ENCODE measurements at places on chromosomes 6 and 20.

DNA sequence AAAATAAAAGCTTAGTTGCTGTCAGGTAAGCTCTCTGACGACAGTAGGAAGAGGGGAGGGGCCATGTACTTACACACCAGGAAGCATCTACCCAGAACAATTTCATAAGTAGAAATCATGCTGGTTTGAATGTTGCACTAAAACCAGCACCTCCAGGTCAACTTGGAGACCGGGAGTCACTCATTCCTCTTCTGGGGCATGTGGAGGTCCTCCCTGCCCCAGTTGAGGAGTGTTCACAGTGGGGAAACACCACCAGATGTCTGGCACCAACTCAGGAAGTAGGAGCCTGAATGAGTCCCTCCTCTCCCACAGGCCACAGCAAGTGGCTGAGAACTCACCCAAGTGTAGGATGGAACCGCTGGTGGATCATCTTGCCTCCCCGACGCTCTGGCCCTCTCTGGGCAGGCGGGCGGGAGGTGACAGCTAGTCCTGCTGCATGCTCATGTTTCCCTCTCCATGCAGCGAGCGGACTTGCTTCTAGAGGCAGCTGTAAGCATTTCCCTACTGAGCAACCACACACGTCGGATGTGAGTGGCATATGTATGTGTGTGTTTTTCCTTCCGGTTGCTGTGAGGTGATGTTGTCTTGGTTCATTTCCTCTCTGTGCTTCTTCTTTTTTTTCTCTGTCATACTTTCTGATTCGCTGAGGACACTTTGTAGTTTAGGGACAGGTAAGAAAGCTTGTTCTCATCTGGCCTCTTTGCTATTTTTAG, 149.5 kb upstream of the NEDD9 start:
- no peak for DNase-seq

- peak; percentile 35 for DNase-seq
Observed at GRCh38 chr6:56890683-56891429, 64.1 kb upstream of the BEND6 start.

DNA sequence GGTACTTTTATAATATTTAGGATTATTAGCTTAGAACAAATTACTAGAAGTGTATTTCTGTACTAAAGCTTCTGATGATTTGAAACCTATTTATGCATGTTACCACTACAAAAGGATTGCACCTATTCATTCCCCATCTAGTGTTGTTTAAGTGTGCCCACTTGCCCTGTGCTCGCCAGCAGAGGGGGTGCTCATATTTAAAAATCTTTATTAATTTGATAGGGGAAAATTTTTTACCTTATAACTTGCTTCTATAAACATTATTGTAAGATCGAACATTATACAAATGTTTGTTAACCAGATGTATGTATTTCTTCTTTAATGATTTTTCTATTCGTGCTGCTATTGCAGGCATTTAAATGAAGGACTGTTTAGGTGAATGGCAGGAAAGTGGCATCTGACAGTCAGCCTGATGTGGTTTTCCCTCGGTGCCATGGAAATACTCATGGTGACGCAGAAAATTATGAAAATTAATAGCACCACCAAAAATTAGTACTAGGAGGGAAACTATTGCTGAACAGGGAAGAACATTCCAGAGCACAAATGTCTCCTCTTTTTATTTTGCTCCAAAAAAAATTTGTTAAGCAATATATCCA, 44.1 kb upstream of the FNDC1 start:
- no peak for DNase-seq

DNA sequence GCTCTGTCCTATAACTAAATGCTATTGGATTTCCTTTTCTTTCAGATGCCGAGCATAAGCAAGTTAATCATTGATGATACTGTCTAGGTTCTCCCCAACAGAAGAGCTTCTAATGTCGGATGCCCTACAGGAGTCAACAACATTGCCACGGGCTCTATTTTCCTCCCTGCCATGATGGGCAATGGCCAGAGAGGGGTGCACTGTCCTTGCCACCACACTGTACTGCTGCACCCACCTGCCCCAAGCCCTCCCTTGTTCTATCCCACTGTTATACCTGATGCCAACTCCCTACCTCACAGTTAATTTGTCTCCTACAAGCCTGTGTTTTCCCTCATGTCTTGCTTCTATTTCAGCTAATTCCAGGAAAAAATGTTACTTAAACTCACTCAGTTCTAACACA, 773.6 kb upstream of the CHD6 start:
- no peak for DNase-seq

DNA sequence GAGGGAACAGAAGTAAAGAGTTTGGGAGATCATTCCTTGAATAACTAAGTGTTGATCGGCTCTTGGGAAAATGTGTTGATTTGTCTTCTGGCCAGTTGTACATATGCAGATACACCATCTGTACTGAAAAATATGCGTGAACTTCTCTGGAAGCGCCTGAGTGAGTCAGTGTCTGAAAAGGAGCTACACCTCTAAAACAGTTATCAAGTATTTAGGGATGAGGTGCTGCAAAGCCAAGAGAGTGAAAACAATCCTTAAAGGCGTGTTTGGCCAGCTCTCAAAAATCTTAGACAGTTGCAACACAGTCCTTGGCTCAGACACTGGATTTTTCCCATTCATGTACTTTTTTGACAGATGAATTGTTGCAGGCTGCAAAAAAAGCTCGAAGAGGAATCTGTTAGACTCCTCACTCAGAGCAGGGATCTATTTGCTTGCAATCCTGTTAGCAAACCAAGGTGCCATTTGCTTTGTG, 61.3 kb downstream of the BMP6 start:
- no peak for DNase-seq

DNA sequence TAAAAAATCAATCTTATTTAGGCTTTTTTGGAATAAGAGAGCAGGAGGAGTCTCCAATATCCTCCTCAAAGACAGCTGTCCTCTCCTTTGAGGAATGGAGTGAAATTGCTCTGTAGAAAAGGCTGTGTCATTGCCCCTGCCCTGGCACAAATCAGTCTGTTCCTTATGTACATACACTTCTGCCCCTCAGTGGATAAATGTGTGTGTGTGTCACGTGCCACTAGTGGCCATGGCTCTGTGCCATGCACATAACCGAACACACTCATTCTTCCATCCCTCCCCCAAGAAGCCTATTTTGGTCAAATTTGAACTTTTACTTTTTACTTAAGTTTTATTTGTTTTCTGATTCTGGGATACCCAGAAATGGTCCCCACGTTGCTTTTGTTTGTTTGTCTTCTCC, 49.2 kb downstream of the ANKS1A start:
- no peak for DNase-seq

DNA sequence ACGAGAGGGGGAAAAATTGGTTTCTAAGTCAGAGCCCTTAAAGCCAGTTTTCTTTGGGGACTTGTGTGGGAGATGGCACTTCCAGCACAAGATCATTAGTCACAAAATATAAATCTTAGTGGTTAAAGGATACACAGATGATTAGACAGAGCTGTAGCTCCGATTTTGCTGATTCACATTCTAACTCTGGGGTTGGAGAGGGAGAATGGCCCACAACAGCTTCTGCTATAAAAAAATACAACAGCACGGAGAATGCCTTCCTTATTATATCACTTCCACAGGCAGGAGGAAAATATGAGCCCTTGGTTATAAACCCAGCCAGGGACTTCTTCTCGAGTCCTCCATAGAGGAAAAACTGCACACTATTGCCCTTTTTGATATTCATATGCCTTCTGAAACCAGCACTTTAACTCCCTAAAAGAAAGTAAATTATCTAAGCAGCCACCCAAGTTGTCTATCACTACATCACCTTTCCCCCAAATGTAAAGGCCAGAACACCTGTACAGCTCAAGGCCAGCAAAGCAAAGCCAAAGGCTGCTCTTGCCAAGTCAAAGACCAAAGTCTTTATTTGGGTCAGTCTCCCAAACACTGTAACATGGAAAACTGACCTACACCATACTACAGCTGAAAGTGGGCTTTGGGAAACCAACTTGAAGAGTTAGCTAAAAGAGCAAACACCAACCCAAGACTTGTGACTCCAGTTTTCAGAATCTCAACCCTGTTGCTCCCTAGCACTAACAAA, 10.4 kb downstream of the MRPL14 start:
- DNase-seq, result peak; percentile 40

GRCh38 chr6:14739827-14740226, 506.0 kb upstream of the JARID2 start:
- no peak for DNase-seq

GRCh38 chr6:112007805-112008204, 46.1 kb upstream of the CCN6 start:
- no peak for DNase-seq

- DNase-seq, result peak; percentile 43
Observed at GRCh38 chr6:26420688-26421171, 18.7 kb downstream of the BTN3A1 start.

- DNase-seq, result no peak
Observed at GRCh38 chr6:96576221-96576620, 13.3 kb downstream of the FHL5 start.

DNA sequence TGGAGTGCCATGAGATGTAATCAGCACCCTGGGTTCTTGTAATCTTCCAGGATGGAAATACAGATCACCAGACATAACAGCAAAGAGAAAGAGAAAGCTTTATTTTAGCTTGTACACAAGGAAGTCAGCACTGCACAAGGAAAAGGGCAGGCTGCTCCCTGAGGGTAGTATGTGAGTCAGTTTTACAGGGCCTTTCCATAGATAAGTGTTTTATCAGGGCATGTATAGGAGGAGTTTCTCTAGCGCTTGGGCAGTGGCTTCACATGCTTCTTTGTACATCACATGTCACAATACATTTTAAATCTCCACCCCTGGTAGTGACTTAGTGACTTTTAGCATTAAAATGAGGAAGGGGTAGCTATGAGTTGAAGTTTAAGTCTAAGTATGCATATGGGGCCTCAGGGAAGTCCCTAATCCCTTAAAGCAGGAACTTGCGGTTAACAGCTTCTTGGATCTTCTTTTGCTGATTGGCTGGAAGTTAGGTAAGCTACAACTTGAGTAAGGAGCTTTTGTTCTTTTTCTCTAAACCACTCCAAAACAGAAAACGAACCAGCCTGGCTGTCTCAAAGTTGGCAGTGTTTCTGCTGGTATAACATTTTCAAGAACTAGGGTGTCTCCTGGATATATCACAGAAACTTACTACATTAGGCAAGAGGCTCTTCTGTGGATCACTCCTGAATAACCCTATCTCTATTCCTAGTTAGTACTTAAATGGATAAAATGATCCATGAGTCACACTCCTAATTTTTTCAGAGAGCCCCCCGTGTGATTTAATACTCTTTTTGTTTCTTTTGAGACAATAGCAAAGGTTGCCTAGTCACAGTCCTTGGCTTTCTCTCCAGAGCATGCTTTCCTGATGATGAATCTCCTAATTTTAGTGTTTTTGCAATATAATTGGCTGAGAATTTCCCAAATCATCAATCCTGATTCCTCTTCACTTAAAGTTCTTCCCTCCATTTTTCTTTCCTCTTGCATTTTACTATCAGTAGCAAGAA, 60.2 kb downstream of the MRAP2 start:
- DNase-seq, result no peak

GRCh38 chr6:121223212-121223611, 111.1 kb downstream of the TBC1D32 start:
- DNase-seq, result no peak

GRCh38 chr6:44485601-44486401, 98.3 kb downstream of the CDC5L start:
- no peak for DNase-seq

- DNase-seq, result no peak
Observed at GRCh38 chr20:4113615-4114603, 98.6 kb upstream of the RNF24 start.

DNA sequence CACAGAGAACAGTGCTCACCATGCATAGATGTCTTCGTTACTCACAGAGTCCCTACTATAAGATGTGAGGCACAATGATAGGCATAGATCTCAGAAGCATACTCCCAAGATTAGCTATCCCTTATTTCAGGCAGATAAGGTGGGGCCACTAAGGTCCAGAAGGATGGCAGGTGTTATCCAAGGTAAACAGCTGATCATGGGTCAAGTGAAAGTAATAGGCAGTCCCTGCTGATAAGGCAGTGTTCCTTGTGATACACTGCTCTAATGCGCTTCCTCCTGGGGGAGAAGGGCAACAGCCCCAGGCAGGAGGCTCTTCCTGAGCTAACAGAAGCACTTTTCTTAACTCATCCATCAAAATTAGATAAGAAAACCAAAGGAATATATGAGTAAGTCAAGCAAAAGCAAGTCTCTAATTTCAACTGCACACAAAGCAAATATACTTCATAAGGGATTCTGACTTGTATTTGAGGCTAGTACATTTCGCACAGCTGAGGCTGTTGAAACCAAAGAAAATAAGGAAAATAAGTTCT, 42.2 kb downstream of the METTL24 start:
- DNase-seq, result no peak

DNA sequence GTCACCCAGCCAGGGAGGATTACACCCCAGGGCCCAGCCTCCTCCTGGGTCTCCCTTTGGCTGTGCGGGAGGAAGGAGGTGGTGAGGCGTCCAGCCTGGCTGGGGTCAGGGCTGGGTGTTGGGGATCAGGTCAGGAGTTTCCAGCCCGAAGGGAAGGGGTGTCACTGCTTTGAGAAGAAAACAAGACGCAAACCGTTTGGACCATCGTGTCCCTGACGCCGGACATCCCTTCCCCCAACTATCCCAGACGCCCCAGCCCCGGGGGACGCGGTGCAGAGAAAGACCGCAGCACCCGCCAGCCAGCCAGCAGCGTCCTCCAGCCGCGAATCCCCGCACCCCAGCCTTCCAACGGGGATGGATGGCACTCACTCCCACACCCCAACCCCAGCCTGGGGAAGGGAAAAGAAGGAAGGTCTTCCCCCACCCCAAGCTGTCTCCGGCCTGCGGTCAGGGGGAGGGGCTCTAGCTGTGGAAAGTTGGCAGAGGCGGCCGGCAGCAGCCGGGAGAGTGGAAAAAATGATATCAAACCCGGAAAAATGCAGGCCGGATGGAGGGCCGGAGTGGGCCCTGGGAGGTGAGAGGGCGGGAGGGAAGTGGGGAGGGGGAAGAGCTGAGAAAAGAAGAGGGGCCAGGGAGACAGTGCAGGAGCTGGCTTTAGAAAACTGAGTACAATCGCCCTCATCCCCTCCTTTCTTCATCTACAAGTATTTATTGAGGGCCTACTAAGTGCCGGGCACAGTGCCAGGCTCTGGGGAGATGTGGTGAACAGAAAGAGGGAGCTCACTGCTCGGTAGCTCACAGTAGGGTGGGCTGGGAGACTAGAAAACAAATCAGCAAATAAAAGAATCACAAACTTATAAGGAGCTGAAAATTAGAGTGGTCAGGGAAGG, 10.6 kb downstream of the REM1 start:
- peak; percentile 90 for DNase-seq

- peak; percentile 57 for DNase-seq
Observed at GRCh38 chr20:34363465-34364222, 571 bp downstream of the ITCH start.

- DNase-seq, result no peak
Observed at GRCh38 chr20:1940581-1940980, 45.4 kb downstream of the SIRPA start.

GRCh38 chr6:157635388-157636244, 187.4 kb upstream of the SNX9 start:
- no peak for DNase-seq

- DNase-seq, result peak; percentile 85
Observed at GRCh38 chr20:14337400-14338171, at the start of gene FLRT3. Gene FLRT3, minus strand, starts transcription at chr20:14337612. Its CDS starts 10,106 bp downstream, at chr20:14327506.

- no peak for DNase-seq
Observed at GRCh38 chr6:4435981-4436445, 300.6 kb upstream of the ECI2 start.

All from urothelium cell line (cell line).